ENCODE measurements at places on chromosomes 2 and 18.

- no peak for DNase-seq
Measured at GRCh38 chr2:118430510-118431164, 342.4 kb downstream of the INSIG2 start.

- DNase-seq: no peak
Measured at GRCh38 chr2:10554961-10555809, 107.1 kb upstream of the ODC1 start.

DNA sequence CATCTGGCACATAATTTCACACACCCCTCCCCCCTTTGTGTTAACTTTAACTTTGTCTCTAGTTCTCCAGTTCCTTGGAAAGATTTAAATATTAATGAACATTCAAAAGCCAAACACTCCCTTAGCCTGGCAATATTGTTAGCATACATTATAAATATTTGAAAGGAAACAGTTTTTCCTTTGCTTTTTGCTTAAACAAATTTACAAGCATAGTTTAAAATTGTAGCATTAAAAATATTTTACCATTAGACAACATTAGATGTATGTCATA is 113.1 kb upstream of the SLC38A11 start:
- no peak for DNase-seq

DNA sequence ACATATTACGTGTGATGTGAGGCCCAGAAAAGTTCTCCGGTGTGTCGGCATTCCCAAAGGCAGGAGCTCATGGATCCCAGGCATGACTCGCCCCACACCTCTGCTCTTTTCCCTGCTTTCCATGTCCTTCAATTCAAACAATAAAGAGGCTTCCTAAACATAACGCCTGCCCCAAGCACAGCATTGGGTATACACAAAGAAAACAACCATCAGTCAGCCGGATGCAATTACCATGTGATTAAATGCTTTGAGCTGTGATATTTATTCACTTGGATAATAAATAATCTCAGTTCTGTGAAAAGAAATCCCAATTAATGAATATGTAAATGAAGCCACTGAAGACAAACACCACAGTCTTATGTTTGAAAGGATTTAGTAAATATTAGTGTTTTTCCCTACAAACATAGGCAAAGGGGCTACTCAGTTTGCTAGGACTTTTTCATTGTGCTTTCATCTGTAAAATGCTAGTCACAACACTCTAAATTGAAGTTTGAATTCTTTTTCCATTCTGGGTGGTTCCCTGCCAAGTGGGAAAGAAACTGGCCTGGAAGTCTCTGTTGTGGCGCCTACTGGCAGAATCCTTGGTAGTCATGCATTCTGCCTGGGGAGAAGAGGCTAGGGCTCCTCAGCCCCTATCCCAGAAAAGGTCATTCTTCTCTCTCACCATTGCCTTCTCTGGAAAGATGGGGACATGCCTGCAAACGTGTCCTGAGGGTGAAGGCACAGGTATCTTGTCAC is 144.7 kb downstream of the COL6A3 start:
- DNase-seq: no peak

- DNase-seq: no peak
Measured at GRCh38 chr2:189362283-189362682, 79.0 kb upstream of the WDR75 start.

DNA sequence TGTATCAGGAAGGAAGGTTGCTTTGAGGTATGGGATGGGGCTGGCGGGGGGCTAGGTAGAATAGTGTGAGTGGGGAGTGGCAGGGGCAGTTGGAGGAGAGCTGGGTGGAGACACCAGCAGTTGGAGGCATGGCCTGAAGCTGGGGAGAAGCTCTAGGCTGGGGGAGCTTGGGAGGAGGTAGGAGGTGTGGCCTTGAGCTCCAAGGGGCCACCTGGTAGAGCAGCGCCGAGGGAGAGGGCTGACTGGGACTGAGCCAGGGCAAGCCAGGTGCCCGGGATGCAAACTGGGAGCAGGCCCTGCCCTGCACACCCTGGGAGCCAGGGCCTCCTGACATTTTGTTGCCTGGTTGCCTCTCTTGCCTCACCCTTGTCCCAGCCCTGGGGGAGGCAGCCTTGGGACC is 33.1 kb upstream of the PDIA6 start:
- DNase-seq: no peak

DNA sequence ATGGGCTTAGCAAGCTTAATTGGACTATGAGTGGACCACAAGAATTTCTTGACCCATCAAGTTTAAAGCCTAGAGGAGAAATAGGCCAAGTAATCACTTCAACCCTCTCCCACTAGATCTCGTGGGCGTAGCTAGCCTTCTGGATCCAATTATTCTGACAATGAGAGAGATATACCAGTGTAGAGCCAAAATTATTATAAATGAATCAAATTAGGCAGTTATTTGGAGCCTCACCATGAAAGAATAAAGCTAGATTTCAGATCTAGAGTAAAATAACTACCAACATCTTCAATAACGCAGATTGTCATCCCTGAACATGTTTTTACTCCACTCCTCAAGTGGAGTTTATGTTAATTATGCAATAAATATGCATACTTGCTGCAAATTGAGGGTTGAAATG is 143.9 kb upstream of the CDH20 start:
- DNase-seq: no peak

DNA sequence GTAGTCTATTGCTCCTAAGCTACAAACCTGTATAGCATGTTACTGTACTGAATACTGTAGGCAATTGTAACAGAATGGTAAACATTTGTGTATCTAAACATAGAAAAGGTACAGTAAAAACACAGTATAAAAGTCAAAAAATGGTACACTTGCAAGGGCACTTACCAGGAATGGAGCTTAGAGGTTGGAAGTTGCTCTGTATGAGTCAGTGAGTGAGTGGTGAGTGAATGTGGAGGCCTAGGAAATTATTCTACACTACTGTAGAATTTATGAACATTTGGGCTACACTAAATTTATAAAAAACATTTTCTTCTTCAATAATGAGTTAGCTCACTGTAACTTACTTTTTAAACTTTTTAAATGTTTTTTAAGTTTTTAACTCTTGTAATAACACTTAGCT is 19.0 kb downstream of the NABP1 start:
- no peak for DNase-seq

GRCh38 chr2:134089454-134089853 is 164.4 kb upstream of the MGAT5 start:
- DNase-seq: peak; percentile 4

- no peak for DNase-seq
Measured at GRCh38 chr2:68103030-68103708, 40.4 kb upstream of the C1D start.

- DNase-seq: no peak
Measured at GRCh38 chr2:136929531-136929930, 164.2 kb downstream of the THSD7B start.

DNA sequence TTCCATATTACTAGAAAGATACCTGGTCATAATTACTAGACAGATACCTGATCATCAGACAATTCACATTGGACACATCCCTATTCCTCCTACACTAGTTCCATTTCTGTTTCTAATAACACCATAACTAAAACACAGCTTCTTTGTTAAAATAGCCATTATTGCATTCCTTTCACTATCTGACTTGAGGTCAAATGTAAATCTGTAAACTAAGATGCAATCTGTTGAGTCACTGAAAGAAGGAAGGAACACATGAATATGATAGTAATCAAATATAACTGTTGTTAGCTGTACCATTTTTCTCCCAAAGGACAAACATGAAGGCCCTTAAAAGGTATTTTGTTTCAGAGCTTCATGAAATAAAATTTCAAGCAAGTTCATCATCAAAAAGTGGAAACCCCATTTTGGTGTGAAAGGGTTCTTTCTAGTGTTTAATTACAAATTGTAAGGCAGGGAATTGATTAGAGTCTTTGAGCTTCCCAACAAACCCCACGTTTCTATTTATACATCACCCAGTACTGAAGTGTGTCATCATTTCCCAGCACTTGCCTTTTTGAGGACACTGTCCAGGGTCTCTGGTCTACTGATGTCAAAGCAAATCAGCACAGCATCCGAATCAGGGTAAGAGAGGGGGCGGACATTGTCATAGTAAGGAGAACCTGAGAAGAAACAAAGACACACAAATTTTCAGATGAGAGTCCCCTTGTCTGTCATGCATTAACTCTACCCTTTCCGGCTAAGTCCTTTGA is 13.0 kb downstream of the RND3 start:
- no peak for DNase-seq

DNA sequence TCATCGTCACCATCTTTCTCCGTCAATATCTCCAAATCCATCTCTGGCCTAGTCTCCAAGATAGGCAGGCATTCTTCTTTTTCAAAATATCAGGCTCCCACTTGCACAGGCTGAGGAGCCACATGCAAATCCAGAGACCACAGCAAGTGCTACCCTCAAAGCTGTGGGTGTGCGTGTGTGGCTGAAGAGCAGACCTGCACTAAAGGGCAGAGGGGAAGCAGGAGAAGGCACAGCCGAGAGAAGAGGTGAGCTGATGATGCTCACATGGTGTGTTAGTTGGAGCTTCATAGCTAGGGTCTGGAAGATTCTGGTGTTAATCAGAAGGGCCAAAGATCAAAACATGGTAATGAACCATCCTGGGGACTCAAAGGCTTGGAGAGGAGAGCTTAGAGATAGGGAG is 3.8 kb downstream of the SPEG start:
- DNase-seq: no peak

DNA sequence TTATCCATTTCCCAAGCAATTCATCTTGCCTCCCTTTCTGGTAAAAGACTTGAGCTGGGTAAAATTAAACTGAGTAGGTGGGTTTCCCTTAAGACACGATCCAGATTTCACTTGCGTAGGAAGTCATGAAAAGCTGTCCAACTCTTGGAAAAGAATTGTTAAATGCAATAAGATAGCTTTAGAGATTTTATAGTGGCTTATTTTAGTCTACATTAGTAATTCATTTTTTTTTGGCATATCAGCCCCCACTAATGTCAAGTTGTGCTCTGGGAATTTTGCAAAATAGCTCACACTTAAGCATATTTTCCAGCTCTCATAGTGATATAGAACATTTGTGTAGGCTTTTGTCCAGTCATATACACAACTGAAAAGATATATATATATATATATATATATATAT is 344.7 kb upstream of the FIGN start:
- DNase-seq: no peak

- no peak for DNase-seq
Measured at GRCh38 chr2:130963196-130963848, 126.6 kb downstream of the ARHGEF4 start.
